ENCODE measurements at places on chromosomes 4 and X.

GRCh38 chr4:67714248-67714583 is 13.3 kb upstream of the UBA6 start:
- no peak for DNase-seq

- DNase-seq = no peak
Observed at GRCh38 chrX:79107891-79108718, 36.4 kb upstream of the GPR174 start.

DNA sequence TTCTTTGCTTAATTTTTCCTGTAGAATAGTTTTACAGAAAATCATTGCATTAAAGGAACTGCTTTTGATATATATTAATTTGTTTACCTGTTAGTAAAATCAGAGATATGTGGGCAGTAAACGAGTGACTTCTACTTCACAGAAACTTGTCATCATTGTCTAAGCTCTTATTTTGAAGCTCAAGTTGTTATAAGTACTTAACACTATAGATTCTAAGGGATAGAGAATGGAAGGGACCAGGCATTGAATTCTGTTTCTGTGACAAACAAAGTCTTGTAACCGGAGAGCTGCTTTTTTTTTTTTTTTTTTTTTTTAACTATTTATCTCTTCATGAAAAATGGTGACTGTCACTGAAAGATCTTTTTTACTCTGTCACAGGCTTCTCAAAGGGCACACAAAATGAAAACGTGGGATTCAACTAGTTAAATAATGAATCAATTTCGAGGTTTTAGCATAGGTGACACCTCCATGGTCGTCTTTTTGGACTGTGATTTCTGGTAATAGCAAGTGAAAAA is 14.4 kb downstream of the STK26 start:
- DNase-seq = no peak

DNA sequence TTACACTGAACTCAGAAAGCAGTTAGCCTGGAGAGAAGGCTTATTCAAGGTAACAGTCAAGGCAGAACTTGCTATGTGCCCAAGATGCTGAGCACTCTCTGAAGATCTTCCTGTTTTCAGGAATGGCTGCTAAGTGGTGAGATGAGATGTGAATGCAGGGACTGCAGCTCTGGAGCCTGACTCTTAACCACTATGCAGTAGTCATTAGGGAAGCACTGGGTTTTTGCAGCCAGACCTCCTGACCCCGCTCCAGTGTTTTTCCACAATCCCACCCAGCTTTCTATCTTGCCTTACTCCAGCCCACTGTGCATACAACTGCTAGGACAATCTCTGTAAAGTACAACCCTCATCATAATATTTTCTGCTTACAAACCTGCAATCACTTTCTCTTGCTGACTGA is 95.2 kb upstream of the LNX1 start:
- no peak for DNase-seq

DNA sequence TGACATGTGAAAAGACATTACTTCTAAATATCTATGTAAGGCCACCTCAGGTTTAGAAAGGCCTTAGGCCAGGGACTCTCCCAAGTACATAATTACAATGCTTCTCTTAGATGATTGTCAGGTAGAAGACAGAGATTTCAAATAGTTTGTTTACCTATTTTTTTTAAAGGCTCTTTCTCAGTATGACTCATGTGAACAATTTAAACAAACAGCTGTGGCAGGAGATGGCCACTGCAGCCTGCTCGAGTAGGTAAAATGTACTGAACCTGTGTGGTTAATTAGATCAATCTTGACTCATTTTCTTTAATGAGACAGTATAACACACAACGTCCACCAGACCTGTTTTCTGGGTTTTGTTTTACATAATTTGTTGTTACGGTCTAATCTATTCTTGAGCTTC is 50.2 kb downstream of the LEF1 start:
- DNase-seq = no peak

GRCh38 chr4:165369522-165369921 is 9.3 kb upstream of the CPE start:
- DNase-seq = no peak

DNA sequence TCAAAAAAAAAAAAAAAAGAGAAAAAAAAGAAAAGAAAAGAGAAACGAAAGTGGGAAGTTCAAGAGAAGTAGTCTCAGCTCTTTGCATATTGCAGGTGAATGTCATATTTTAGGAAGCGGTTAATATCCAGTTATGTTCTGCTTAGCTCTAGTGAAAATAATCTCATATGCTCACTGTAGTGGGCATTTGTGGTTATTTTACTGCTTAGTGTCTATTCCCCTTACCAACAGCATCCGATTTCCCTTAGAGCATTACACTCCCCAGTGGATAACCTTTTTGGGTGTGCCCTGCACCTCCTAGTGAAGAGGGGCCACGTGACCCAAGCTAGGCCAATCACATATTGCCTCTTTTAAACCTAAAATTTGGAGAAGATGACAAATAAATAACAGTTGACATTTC is 111.2 kb upstream of the ZNF827 start:
- DNase-seq = no peak

DNA sequence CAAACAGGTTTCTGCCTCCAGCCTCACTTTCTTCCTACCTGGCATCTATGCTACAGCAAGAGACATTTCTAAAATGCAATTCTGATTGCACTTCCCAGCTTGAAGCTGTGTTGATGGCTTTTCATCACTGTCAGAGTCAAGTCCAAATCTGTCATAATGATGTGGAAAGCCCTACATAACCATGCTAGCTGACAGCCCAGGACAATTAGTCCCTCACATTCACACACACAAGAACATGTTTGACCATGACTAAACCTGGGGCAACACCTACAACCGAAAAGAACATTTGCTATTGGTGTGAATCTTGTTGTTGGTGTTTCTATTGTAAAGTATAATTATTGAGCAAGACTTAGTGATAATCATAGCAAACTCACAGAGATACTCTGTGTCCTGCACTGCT is 58.2 kb downstream of the PPM1K start:
- no peak for DNase-seq

DNA sequence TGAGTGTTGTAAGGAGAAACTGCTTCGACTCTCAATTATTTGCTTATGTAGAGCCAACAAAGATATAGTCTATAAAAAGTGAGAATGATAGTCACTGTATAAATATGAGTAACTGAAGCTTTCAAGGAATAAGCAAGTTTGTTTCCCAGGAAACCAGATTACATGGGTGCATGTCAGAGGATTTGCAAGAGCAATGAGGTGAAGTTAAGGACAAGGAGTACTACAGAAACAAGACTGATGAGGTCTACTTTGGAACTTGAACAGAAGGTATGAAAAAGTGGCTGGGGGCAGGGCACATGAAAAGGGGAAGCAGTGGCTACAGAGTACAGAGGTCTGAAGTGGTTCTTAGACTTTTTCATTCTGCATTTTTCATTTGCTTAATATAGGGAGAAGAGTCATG is 321.0 kb upstream of the CXXC4 start:
- no peak for DNase-seq

DNA sequence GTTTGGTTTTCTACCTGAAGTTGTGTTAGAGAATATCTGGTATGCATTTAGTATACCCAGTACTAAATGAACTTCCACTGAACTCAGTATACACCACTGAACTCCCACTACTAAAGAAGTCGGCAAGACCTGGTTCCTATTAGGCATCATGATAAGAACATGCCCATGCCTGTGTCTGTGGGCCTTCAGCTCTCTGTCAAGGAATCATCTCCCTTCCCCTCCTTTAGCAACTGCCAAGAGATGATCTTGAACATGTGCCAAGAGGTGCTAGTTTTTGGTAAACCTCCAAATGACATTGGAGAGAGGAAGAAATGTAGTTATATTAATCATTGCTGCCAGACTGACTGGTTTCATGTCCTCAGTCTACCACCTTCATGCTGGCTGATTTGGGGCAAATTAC is 113.2 kb downstream of the ATP10D start:
- DNase-seq = no peak

- DNase-seq = no peak
Observed at GRCh38 chrX:153984351-153985178, 12.0 kb downstream of the TMEM187 start.

- DNase-seq = no peak
Observed at GRCh38 chrX:102129473-102129872, 4.0 kb downstream of the TCEAL2 start.

DNA sequence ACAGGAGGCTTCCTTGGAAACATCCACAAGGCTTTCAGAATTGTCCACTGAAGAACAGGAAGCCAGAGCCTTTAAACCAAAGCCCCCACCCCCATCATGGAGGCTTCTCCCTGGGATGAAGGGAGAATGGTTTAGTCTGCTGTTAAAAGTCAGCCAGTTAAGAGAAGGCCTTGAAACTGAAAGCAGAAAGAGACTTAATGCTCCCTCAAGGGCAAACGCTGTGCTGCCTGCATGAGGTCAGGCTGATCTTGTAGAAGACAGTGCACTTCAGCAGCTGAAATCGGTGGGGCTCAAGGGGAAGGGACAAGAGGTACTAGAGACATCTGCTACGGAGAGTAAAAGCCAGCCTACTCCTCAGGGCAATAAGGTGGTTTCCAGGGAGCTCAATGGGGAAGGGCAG is 69.0 kb downstream of the HPRT1 start:
- no peak for DNase-seq

- peak; percentile 1 for DNase-seq
Observed at GRCh38 chrX:70444326-70444945, at the start of gene DLG3. TSS of gene DLG3 (plus strand) at chrX:70444835. CDS start at chrX:70445202, 367 bp downstream.

GRCh38 chr4:3062471-3062870 is 11.9 kb downstream of the HTT-AS start:
- DNase-seq = no peak

DNA sequence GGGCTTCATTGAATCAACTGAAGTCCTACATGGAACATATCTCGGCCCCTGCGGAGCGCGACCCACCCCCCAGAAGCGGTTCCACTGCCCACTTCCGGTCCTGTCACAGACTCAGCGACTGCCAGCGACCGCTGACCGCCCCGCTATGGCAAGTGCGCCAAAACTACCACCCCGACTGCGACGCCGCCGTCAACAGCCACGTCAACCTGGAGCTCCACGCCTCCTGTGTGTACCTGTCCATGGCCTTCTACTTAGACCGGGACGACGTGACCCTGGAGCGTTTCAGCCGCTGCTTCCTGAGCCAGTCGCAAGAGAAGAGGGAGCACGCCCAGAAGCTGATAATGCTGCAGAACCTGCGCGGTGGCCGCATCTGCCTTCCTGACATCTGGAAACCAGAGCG is 14.8 kb upstream of the FAM47A start:
- no peak for DNase-seq

GRCh38 chr4:90237751-90238530 is 110.7 kb downstream of the CCSER1 start:
- no peak for DNase-seq

DNA sequence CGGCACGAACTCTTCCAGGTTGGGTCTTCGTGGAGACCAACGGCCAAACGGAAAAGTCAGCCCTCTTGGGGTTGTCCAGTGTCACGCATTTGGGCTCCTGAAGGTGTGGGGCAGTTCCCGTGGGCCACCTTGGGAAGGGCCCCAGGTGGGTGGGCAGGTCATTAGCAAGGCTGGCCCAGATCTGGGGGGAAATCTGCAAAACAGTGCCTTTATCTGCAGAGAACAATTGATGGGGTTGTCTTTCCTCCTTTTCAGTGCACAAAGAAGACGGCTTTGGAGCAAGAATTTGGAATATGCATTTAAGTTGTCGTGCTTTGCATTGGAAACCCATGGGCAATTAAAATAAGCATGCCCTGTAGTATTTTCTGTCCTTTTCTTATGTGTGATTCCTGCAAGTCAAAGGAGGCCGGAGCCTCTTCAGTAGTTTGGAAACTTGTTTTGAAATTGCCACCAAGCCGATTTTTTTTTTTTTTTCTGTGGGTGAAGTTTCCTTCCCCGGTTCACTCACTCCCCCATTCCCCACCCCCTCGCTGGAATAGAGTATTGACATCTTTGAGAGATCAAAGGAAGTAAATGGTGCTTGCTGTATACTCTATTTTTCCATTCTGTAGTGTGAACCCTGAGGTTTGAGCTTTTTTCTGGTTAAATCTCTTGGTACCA is 9.8 kb downstream of the ZIC3 start:
- no peak for DNase-seq

DNA sequence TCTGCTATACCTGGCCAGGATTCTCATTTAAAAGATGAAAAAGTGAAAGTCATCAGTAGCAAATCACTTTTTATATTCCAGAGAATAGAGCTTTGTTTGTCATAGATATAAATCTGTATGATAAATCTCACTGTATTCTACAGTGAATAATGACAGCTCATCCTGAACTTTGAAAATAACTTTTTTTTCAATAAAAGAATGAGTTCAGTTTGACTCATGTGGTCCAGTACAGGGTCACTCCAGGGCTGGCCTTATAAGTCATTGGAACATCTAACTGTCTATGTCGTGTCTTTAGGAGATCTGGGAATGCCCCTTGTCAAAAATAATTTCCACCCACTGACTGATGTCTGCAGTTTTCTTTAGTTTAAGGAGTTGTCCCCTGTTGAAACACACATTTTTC is 18.5 kb upstream of the CXCL8 start:
- no peak for DNase-seq

DNA sequence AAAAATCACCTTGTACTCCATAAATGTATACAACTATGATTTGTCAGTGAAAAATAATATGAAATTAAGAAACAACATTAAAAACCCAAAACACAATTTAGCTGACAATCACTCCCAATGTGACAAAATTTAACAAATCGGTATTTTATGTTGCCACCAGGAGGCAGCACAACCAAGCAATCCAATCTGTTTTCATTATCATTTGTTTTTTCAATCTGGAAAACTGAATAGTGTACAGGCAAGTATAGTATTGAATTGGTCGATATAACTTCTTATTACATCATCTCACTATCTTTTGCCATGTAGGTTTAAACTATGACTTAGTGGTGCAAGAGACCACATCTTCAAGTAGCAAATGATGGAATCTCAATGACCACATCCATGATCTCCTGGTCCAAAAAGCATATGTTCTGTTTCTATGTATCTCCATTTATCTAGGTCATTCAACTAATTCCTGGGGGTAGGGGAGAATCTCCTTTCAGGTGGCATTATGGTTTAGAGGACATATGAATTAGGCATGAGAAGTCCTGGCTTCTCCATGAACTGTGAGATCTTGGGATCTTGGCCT is 112.9 kb upstream of the AGA start:
- no peak for DNase-seq

DNA sequence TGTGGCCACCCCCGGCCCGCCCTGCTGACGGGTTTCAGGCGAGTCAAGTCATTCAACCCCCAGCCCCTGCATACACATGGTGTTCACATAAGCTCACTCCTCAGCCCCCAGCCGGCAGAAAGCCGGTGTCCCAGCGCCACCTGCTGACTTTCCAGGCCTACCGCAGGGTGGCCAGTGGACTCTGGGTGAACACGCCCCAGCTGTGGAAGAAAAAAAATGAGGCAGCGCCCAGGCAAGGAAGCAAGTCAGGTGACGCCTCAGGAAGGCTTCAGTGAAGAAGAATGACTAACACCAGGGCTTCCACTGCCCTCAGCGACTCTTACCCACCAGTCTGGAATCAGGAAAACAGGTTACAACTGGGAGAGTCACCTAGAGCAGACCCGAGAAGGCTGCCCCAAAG is 15.8 kb downstream of the BCAP31 start:
- DNase-seq = peak; percentile 6

DNA sequence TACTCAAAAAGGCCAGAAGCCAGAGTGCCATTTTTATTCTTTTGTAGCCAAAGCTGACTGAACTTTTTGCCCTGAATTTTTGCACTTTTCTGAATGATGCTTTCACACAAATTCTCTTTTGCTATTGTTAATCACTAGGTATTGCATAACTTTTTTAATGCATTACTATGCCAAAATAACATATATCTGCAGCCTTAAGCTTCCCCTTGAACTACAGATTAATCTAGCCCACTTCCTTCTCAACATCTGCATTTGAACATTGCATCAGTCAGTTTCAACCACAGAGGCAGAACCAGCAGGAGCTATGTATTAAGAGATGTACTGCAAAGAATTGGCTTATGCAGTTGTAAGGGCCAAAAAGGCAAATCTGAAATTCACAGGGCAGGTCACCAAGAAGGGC is 197.6 kb upstream of the GYPA start:
- no peak for DNase-seq

- no peak for DNase-seq
Observed at GRCh38 chr4:36740796-36741310, 459.4 kb downstream of the DTHD1 start.

Data from substantia nigra (tissue), 51 donors.